ENCODE measurements at places on chromosomes 5 and 9. TPM values are rescaled to one million over a fixed set of nuclear protein-coding genes. Genes with fewer than 3 reads are reported as not detected.

DNA sequence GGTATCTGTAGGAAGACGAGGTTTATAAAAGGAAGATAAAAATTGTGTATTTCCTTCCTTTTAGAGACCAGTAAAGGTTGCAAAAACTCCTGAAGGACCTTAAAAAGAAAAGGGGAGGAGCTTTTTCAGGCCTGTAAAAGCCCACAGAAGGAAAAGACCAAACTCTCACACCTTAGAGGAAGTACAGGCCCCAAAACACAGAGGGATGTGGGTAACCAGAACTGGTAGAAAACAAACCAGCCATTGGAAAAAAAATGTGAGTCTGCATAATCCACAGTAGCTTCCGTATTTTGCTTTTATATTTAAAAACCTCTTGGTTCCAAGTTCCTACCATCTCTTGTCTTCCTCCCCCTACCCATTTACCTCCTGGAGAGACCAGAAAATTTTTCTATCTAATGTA is 8.5 kb downstream of the GIN1 start:
- no peak for DNase-seq

DNA sequence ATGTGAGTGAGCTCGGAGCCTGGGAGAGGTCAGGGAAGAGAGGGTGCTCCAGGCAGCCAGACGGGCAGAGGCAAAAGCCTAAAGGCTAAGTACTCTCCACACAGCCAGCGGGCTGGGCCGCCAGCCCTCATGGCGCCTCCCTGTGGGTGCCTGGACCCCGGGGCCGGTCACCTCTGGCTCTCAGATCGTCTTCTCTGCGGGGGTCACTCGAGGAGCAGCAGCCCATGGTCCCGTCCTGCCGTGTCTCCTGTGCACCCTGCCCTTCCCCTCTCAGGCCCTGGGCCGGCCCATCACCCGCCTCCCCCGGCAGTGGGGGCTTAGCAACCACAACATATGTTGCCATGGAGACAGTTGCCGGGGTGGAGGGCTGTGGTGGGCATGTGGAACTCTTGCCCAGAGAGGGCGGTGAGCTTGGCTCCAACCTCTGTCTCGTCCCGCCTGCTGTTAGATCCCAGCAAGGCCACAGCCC is 4.2 kb downstream of the AK1 start:
- DNase-seq, result no peak

DNA sequence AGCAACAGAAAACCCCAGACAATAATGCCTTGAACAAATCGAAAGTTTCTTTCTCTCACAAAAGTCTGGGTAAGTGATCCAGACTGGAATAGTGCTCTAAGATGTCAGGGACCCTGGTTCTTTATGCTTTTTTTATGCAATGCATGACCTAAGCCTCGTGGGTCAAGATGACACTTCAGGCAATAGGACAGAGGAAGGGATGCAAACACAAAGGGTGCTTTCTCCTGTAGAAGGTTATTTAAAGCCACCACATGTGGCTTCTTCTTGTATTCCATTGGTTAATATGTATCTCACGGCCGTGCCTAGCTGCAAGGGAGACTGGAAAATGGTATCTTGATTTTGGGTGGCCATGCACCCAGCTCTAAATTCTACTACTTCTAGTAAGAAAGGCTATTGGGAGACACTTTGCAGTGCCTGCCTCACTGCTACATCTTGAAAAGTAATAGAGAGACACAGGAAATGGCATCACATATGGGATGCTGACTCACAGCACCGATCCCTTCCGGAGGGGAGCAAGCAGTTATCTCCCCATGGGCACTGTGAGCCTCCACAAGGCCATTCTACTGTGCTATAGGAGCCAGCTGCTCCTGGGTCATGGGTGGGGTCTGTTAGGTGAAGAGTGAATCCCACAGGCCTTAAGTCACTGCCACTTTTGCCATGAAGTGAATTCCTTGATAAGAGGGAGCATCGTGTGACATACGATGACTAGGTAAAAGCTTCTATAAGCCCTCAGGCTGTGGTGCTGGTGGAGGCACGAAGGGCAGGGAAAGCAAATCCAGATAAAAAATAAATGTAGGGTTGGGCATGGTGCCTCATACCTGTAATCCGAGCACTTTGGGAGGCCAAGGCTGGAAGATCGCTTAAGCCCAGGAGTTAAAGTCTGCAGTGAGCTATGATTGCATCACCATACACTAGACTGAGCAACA is 32.5 kb upstream of the RAB14 start:
- DNase-seq, result peak; percentile 87

- DNase-seq, result no peak
Observed at GRCh38 chr9:138013273-138013672, 135.7 kb downstream of the CACNA1B start.

DNA sequence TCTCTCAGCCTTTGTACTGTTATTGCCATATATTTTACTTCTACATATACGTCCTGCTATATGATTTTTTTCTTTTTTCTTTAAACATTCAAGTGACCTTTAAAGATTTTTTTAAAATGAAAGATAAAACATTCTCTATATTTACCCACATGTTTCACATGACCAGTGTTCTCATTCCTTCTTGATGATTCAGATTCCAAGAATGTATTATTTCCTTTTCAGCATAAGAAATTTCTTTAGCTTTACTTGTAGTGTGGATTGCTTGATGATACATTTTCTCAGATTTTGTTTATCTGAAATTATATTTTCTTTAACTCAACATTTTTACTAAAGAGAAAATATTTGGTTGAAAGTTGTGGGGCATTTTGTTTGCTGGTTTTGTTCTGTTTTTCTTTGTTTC is 792.1 kb downstream of the BRINP1 start:
- DNase-seq, result peak; percentile 80

GRCh38 chr5:153959134-153959957 is 79.4 kb downstream of the FAM114A2 start:
- peak; percentile 86 for DNase-seq

DNA sequence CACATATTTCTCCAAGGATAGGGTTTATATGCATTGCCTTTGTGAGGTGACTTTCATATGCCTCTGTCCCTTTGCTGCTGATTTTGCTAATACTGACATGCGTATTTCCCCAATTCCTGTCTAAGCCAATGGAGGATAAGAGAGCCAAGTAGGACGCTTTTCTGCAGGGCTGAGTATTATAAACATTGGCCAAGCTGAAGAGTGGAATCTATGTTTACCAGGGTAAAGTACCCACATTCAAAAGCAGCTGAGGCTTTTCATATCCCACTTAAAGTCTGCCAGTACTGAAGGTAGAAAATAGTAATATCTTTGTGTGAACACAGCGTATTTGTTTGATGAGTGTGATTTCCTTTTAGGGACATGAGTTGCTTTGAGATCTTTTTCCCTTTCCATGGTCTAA is 128.8 kb upstream of the GPR151 start:
- no peak for DNase-seq

DNA sequence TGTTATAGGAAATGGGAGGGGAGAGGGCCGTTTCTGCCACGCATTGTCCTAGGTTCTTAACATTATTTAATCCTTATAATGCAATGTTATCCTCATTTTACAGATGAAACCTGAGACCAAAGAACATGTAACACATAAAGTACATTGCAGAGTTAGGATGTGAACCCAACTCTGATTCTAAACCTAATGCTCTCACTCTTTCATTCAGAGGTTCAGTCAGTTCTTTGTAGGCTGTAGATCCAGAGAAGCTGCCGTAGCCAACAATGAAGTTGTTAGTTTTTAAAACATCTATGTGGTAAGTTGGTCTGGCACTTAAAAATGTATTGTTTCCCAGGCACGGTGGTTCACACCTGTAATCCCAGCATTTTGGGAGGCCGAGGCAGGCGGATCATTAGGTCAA is 10.5 kb upstream of the PSMD5 start:
- DNase-seq, result no peak

- DNase-seq, result no peak
Observed at GRCh38 chr5:169431386-169431785, 130.4 kb upstream of the SLIT3 start.

The TMOD1 gene
- 0.81 TPM for total RNA-seq

The AQP3 gene
- total RNA-seq, result 0.79 TPM

- peak; percentile 42 for DNase-seq
Observed at GRCh38 chr5:118553662-118554061, 434.7 kb downstream of the DTWD2 start.

DNA sequence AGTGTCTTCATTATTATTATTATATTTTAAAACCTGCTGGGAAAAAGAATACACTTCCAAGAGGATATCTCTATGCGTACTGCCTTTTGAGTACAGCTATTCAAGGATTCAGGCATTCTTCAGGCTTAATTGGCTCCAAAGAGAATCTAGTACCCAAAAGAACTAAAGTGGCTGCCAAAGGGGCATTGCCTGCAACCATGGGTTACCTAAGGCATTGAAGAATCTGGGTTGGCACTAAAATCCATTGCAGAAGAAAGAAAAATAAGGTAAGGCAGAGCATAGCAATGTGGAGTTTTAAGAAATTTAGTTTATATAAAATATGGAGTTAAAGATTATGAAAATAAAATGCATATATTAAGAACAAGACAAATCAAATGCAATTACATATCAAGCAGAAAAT is 223.5 kb downstream of the TMEM161B start:
- no peak for DNase-seq

The LVRN gene
- total RNA-seq, result not detected

GRCh38 chr9:17739022-17739421 is 160.2 kb downstream of the SH3GL2 start:
- no peak for DNase-seq

- DNase-seq, result no peak
Observed at GRCh38 chr5:175701797-175702196, 43.9 kb downstream of the HRH2 start.

- DNase-seq, result no peak
Observed at GRCh38 chr9:28718226-28718625, 1144.9 kb upstream of the C9orf72 start.

GRCh38 chr9:121831869-121832268 is 180.4 kb downstream of the DAB2IP start:
- no peak for DNase-seq

The OTP gene
- total RNA-seq, result not detected

The EGFLAM gene
- not detected for total RNA-seq

DNA sequence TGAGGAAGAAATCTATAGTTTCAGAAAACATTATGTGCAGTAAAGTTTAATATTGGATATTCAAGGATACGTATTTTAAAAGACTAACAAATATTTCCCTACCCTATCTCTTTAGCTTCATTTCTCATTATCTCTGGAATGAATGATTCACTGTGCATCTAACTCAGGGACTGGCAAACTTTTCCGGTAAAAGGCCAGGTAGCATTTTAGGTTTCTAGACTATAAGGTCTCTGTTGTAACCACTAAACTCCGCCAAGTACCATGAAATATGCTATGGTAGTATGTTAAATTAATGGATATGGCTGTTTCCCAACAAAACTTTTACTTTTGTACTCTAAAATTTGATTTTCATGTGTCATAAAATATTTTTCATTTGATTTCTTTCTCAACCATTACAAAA is 13.2 kb downstream of the FEM1C start:
- DNase-seq, result no peak

The TAF11L10 gene
- total RNA-seq, result not detected

DNA sequence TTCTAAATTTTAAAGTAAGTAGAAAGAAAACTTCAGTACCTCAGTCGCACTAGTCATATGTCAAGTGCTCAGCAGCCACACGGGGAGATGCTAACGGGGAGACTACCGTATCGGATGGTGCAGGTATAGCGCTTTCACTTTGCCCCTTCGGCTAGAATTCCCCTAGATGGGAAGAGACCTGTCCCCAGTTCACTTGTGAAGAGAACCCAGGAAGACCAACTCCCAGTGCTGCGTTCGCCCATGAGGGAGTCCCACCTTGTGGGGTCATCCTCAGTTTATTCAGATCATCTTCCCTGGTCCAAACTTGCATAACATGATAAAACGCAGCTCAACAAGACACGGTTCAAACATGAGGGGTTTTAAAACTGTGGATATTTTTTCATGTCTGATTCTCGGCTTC is 87.3 kb downstream of the LHFPL2 start:
- no peak for DNase-seq

The SLC36A3 gene
- not detected for total RNA-seq

The KCNIP1 gene
- 0.36 TPM for total RNA-seq

The FGF10 gene
- total RNA-seq, result 0.16 TPM

GRCh38 chr9:74729136-74729695 is 158.5 kb downstream of the TRPM6 start:
- DNase-seq, result no peak

The SNX18 gene
- total RNA-seq, result 14.7 TPM

The OBP2B gene
- total RNA-seq, result not detected

GRCh38 chr9:89841456-89841855 is 236.6 kb downstream of the GADD45G start:
- no peak for DNase-seq

The NIM1K gene
- not detected for total RNA-seq

DNA sequence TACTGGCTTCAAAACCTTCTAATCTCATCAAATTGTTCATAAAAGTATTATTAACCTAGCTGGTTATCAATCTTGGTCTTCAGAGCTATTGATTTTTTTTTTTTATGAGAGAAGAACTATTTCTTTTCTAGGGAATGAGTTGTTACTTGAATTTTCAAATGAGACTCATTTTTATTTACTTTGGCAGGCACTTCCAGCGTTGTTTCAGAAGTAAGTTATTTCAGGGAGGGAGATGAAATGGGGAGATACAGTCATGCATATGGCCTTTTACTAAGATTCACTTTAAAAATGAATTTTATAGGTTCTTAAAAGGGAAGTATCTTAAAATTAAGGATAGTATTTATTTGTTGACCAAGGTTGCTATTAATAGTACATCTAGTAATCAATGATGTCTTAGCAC is 129.6 kb downstream of the IZUMO3 start:
- no peak for DNase-seq

DNA sequence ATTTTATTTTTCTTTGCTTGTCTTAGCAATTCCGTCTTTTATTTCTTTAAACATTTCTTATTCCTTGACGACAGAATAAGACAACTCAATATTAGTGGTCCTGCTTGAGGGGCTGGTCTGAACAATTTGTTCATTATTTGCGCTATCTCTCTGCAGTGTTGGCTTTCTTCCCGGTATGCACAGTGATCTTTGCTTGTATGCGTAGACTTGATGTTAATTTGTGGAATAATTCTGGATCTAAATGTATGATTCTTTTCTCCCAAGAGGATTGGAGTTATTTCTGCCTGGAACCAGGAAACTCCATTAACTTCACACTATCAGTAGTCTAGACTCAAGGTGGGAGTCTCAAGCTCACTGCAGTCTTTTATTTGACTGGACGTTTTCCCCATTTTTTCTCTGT is 80.4 kb downstream of the KDM4C start:
- no peak for DNase-seq
